GM04503 (cell line): ENCODE measurements at places on chromosomes 3 and 15.

DNA sequence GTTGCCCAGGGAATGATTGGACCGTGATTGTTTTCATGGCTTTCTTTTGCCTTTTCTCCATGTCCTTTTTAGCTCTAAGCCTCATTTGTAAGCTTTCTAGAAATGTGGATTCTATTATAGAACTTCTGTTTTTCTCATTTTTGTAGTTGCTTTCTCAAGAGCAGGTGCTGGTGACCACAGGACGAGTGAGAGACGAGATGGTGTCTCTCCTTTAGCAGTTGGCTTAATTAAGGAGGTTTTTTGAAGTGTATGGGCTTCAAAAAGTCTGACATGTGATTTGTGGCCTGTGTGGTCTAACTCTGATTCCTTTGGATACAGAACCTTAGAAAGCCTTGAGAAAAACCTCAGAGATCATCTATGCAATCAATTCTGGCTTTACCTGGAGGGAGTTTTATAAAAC lies 292.8 kb downstream of the LPP start:
- no peak for DNase-seq

DNA sequence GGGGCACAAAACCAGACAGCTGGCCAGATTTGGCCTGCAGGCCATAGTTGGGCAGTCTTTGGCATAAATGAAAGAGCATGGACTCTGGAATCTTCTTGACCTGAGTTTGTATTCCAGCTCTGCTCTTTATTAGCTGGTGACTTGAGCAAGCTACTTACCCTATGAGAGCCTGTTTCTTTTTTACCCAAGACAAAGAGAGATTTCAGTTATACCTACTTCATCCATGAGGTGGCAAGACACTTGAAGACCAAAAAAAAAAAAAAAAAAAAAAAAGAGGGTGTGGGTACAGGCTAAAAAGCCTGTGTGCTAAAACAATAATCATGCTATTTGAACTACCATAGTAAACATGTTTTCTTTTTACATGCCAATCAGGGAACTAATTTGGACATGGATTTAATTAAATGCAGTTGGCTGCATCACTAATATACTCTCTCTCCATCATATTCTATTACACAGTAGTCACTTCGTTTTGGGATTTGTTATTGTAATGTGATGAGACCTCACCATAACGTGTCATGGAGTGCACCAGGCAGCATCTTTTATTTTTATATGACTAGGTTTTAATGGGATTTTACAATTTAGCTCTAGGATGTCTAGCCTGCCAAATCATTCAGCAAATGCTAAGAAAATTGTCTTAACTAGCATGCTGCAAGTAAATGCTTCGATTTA lies 109.2 kb upstream of the FHIT start:
- no peak for DNase-seq

- no peak for DNase-seq
Observed at GRCh38 chr3:159609625-159610024, 379.0 kb upstream of the IL12A start.

DNA sequence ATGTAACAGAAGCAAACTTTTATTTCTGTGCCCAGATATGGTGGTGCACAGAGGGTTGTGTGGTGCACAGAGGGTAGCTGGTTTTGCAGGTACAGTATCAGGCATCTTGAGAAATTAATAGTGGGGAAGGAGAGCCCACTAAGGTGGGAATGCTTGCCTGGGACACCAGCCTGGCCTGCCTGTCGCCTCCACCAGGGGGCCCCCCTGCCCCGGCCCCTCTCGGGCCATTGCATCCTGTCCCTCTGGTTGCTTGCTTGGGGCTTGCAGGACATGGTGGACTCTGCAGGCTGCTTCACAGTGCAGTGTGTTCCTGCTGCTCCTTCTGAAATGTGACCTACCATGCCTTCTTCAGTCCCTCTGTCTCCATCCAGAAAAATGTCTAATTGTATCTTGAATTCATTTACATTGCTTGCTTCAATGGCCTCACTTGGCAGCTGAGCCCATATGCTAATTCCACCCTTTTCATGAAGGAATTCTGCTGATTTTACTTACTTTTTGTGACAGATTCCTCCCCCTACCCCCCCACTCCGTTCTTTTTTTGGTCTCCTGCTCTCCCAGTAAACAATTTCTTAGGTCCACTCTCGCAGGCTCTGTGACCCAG lies 73.6 kb downstream of the EEFSEC start:
- DNase-seq: no peak

DNA sequence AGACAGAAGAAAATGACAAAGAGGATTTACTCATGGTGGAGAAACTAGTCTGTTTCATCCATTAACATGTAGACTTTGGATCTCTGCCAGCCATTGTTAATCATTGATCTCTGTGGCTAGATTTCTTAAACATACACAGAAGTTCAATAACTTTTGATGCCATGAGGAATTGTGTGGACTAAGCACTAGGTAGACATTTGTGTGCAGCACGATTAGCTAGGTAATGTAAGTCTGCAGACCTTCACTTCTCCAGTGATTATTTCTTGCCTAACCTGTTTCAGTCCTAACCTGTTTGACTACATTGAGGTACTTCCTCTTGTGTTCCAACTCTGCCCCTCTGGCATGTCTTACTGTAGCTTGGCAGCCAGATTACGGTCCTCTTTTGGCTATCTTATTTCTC lies 928.5 kb upstream of the ROBO1 start:
- DNase-seq: no peak

DNA sequence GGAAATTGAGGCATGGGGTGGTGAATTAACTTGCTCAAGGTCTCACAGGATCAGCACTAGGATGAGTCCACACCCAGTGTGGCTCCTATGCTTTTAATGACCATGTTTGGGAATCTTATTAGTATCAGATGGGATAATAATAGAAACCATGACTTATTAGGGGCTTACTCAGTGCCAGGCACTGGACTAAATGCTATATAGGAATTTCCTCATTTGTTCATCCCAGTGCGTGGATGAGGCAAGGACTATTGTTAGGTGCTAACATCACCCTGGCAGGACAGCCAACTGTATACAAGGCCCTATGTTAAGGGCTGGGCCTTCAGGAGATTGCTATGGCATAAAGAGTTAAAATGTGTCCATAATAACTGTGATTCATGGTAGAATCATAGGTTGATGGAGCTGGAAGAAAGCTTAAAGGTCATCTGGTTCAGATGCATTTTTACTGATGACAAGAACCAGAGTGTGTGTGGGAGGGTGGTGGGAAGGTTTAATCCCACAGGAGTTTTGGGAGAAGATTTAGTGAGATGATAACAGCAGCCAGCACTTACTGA lies 4.7 kb upstream of the FEM1B start:
- DNase-seq: peak; percentile 48

- peak; percentile 96 for DNase-seq
Observed at GRCh38 chr3:124878561-124879336, 8.4 kb downstream of the ITGB5 start.

DNA sequence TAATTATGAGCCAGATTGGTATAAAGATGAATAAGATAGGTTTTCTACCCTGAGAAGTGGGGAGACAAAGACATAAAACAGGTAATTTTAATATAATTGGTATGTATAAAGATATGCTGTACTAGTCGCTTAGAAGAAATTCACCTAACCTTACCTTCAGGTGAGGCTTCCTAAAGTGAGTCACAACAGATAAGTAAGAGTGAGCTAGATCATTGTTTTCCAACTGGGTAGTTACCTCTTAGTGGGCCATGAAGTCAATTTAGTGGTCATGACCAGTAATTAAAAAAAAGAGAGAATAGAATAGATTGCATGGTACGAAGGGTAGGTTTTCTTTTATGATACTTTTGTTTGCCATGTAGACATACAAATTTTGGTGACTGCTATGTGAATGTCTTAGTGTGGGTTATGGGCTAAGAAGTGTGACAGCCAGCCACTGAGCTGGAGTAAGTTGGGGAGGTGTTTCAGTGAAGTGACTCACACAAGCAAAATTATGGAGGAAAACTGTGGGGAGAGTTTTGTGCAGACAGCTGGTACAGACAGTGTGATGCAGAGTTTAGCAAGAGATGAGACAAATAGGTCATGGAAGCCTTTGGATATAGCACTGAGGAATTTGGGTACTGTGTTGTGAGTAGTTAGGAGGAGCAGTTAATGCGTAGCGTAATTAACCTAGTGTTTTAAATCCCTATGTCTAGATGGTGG lies 8.2 kb downstream of the TRNT1 start:
- peak; percentile 13 for DNase-seq

GRCh38 chr3:45975686-45976085 lies 19.9 kb downstream of the FYCO1 start:
- DNase-seq: no peak

DNA sequence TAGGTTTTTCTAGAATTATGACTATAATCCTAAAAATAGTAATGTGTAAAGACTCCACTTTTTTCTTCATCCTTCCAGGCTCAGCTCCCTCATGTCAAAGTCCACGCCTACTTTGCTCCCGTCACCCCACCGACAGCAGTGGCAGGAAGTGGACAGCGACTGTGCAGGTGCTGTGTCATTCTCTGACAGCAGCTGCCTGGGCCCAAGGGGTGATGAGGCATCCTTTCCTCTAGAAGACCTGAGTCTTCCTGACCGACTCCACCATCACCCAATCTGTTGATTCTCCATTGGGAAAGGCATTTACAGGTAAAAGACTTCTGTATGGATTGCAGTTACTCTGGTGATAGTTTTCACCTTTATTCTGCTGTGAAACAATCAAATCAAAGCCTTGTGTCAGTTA lies 54.8 kb downstream of the UBP1 start:
- DNase-seq: no peak

DNA sequence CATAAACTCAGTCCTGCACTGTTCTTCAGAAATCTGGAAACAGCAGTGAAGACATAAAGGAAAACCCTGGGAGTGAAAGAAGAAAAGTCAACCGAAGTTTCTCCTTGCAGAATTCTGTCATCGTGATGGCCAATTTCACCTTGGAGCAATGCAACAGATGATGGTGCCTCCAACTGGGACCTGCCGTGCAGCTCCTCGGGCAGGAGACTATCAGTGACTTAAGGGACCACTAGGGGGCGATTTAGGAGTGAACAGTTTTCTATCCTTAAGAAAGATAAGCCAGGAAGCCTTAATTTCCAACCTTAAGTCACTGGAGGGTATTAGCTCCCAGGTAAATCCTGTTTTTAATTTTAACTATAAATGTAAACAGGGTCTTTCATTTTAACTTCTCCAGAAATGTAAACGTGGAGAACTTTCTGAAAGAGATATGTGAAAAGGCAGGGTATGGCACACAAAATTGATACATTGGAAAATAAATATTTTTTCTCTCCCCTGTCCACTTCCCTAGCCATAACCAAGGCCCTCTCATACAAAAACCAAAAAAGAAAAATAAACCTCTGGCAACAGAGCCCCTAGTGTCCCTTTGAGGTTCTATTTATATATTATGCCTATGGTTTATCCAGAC lies 116.3 kb downstream of the PDZRN3 start:
- no peak for DNase-seq

DNA sequence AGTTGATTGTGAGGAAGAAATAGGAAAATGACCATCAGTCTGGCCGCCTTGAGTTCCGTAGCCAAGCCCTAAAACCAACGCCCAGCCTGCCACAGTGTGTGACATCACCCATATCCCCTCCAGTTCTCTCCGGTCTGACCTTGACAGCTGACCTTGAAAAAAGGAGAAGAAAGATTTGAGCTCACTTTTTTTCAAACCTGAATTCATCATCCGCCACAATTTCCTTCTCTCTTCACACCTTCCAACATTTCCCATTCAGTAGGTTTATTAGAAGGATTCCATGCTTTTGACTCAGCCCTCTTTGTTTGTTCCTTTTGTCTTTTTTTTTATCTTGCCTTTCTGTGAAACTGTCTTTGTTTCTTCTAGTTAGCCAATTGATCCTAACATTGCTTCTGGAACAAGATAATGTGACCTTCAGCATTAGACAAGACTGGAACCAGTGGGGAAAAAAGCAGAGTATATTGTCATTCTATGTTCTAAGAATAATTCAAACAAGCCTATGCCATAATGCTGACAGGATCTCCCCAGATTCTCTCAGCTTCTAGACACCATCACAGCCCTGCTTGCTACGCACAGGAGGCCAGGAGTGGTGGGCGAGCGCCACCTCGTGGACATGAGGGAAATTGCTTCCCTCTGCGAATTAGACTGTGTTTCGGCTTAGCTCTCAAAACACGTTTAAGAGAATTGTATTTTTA lies 283.1 kb downstream of the FGF12 start:
- DNase-seq: no peak

DNA sequence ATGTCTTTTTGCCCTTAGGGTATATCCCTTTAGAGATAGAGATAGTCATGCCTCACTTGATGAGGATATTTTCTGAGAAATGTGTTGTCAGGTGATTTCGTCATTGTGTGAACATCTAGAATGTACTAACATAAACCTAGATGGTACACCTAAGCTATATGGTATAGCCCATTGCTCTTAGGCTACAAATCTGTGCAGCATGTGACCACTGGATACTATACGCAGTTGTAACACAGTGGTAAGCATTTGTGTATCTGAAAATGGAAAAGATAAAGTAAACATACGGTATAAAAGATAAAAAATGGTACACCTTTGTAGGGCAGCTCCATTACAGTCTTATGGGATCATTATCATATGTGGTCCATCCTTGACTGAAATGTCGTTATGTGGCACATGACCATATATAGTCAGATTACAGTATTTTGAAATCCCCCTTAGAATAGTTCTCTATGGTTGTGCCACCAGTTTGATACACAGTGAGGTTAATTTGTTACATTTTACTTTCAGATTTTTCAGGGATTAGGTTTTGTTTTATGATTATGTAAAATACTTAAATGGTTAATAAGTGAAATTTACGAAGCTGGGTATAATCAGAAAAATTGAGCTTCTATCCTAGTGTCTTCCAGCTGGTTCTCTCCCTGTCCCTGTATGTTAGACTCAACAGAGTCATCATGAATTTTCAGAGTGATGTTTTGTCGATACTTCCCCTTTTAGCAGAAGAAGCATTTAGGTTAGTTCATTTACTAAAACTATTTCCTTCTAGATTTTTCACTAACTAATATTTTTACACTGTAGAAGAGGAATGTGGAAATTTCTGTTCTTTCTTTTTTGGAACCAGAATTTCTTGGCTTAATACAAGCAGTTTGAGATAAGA lies 12.8 kb downstream of the SETD5 start:
- no peak for DNase-seq

DNA sequence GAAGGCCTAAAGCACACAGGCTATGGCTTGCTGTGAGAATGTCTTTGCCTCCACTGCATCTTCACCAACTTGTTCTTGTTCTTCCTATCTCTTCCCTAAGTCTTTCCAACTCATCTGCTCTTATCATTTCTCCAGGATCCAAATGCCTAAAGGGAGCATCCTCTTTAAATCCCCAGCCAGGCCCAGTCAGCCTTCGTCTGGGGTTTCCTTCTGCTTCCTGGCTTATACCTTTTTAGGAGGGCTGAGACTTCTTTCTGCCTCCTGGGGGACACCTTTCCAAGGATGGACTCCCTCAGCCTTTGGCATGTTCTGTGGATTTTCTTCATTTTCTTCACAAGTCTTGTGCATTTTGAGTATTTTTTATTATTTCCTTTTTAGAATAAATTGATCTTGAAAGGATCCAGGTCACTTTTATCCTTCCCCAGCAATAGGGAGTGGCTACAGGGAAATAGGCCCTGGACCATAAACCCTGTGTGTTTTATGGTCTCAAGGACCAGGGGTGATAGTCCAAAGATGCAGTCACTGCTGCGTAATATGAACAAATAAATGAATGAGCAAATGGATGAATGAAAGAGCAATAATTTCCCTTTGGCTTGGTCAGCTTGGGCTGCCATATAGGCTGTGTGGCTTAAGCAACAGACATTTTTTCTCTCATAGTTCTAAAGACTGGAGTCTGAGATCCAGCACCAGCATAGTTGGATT lies 122.1 kb upstream of the LRIG1 start:
- DNase-seq: no peak

- no peak for DNase-seq
Observed at GRCh38 chr15:52984507-52984906, 194.4 kb upstream of the ONECUT1 start.

GRCh38 chr3:105970283-105970682 lies 101.5 kb upstream of the CBLB start:
- peak; percentile 72 for DNase-seq

- peak; percentile 25 for DNase-seq
Observed at GRCh38 chr3:14371573-14372474, 30.6 kb upstream of the SLC6A6 start.
